ENCODE measurements at places on chromosomes 7 and 10.

- no peak for DNase-seq
These were observed 53.7 kb downstream of the CCDC6 start for GRCh38 chr10:59852670-59853069.

DNA sequence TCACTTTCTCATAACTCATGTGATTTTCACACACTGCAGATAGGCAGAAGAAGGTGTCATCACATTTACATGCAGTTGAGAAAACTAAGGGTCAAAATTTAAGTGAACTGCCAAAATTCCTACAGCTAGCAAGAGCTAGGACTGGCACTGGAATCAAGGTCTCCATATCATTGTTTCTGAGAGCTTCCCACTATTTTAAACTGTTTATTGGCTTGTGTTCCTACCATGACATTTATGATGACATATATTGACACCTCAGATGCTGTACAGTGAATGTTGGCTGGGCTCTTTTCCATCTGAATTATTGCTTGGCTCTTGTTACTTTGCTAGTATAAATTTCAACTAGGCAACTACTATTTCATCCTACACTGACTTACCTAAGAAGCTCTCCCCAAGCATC lies 2.0 kb downstream of the THSD7A start:
- DNase-seq, result no peak

DNA sequence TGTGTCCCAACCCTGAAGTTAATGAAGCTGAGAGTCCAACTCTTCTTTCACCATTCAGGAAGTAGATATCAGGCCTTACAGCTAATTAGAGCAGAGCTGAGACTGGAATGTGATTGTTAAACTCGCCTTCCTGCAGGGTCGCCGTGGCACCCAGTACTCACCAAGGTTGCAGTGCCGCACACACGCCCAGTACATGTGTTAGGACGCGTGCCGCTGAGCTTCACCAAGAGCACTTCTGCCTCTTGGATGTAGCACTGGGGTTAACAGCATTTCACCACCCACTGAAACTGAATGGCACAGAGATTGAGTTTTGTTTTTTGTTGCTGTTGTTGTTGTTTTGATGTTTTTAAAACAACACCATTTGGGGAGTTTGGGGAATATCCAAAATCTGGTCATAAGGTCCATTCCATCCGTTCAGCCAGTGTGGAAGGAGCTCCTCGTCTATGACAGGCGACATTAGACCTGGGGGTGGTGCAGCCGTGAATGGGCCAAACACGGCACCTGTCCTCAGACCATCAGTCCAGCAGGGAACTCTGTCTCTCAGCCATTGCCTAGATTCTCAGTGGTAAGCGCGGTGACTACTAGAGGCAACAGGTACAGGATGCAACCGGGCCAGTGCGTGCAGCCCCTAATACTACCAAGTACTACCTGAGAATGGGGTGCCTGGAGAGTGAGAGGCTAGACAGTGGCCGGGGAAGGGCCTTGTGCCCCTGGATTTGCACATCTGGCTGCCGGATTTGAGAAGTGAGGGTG lies 21.9 kb downstream of the WIPI2 start:
- DNase-seq, result no peak

GRCh38 chr10:78731675-78732074 lies 337.1 kb upstream of the ZMIZ1 start:
- no peak for DNase-seq

DNA sequence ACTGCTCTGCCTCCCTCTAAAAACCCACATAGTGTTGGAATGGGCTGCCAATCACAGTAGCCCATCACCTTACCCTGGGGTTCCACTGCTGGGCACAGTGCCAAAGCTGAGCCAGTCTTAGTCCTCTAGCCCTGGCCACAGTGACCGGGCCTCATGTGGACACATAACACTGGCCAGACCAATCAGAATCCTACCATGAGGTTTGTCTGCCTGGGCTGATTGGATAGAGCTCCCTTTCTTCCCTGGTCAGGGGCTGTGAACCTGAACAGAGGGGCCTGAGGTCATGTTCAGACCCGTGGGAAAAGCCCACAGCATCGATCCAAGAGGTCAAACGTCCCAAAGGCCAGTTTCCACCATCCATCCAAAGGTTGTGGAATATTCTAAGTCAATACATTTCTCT lies 6.1 kb downstream of the DLG5 start:
- no peak for DNase-seq

DNA sequence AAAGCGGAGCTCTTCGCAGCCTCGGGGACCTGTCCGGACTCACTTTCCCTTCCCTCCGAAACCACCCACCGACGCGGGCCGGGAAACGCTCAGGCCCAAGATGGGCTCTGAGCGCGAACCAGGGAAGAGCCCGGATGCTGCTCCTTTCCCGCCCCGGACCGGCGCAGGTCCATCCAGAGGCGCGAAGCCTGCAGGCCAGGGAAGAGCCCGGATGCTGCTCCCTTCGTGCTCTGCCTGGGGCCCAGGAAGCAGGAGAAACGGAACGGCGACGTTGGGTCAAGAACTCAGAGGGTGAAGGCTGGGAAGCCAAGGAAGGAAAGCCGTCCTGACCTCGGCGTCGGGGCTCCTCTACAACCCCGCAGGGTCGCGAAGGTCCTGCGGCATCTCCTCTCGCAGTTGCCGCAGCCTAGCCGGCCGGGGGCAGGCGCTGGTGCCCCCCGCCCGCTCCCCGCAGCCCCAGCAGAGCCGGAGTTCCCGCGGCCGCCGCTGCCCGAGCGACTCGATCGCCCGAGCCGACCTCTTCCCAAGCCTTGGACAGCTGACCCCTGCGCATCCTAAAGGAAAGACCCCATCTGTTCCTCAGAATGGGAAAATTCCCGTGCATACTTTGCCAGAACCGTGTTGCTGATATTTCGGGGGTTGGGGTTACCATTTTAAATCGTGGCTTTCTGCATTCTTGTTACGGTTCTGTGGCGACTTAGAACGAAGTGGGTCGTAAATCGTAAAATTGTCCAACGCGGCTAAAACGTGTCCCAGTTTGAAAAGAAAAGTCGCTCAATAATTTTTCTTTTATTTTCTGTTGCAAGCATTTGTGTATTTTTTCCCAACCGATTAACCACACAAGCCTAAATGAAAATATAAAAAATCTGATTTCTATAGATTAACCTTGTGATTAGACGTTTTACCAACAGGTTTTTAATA lies 7.5 kb downstream of the HOXA1 start:
- DNase-seq, result no peak

DNA sequence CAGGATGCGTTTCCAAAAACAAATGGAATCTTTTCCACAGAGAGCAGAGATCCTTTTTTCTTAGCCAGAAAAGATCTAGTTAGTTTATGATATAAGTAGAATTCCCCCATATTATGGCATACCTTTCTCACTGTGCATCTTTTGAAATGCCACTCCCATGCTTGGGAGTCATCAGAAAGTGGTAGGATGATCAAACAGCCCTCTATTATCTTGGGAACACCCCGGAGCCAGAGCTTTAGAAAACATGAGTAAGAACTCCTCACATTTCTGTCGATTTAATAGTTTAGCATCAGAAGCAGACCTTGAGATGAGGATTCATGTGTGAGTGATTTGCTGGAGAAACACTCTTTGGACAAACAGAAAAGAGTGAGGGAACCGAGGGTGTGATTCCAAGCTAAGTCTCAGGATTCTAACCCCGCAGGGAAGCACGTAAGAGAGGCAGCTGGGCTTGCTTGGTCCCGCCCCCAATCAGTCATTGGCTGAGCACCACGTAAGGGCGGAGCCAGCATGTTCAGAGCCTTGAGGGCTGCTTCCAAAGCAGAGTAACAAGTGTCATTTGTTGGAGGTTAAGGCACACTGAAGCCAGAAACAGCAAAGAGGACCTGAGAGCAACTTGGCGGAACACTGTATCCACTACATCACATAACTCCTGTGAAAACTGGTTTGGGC lies 43.7 kb upstream of the NXPH1 start:
- DNase-seq, result no peak

DNA sequence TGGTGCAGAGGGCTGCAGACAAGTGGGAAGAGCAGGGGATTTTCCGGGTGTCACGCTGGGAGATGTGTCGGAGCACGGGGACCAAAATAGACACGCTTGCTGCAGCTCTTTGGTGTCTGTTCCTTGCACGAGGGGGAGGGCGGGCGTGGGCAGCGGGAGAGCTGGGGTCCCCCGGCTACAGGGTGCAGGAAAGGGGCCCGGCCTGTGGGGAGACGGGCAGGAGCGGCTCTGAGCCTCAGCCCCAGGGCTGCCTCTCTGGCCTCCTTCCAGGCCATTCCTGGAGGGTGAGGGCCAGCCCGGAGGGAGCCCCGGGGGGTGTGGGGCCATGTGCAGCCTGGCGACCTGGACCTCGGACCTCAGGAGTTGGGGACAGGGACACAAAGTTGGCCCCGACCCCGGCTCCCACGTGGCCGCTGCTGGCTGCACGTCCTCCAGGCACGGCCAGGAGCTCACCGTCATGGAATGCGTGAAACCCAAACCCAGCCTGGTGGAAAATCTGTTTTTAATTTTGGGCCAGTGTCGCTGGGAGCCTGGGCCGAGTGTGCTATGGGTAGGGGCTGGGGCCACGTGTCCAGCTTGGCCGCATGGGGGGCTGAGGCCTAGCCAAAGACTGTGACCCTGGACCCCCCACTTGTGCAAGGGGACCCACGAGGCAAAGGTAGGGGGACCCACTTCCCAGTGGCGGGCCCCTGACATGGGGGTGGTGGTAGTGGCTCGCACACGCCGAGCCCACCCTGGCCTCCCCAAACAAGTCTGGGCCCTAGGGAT lies 6.6 kb downstream of the TTYH3 start:
- no peak for DNase-seq

DNA sequence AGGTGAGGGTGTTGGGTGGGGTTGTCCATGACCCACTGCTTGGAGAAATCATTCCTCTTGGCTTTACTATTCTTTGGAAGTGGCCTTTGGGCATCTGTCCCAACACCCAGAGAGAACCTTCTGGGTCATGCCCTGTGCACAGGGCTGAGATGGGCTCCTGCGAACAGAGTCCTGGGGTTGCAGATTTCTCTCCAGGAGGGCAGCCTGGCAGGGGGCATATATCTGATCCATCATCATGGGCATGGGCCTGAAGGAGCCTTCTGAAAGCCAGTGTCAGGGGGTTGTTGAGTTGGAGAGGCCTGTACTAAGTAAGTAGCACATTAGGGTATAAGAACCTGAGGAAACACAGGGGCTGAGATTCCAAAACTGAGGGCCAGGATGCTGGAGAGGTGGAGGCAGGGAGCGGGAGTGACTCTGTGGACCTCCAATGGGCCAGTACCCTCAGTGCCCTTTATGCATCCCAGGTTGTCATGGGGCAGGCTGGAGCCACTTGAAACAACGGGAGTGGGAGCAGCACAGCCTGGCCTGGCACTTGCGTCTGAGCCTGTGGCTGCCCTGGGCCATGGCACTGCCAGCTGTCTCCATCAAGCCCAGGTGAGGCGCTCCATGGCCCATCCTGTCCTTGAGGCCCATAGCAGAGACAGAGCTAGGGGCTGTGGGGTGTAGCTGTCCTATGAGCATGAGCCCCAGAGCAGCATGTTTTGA lies 203.7 kb downstream of the GRID1 start:
- DNase-seq, result no peak

DNA sequence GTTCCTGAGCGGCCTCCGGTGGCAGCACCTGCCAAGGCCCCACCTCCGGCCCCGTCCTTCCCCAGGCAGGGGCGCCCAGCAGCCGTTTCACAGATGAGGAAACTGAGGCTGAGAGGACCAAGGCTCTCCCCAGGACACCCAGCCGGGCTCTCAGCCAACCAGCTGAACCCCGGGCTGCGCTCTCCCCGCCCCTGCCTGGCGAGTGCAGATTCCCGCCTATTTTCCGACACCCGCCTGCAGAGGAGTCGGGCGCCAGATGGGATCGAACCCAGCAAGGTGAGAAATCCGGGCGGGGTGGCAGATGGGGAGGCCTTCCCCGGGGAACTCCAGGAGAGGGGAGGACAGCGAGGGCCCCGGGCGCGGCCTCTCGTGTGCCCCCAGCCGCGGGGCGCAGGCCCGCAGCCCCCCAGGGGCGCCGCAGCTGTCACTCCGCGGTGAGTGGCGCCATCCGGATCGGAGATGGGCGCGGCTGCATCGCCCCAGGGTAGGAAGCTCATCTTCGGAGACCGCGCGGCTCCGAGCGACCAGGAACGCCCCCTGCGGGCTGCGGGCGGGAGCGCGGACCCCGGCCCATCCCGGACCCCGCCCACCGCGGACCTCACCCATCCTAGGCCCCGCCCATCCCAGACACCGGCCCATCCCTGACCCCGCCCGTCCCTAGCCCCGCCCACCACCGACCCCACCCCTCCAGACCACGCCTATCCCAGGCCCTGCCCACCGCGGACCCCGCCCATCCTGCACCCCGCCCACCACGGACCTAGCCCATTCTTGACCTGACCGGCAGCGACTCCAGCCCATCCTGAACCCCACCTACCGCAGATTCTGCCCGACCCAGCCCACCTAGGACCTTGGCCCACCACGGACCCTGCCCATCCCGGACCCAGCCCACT lies 90.3 kb downstream of the MICALL2 start:
- peak; percentile 37 for DNase-seq

- no peak for DNase-seq
These were observed 76.6 kb upstream of the ADO start for GRCh38 chr10:62727934-62728333.

- no peak for DNase-seq
These were observed 54.5 kb downstream of the INSIG1 start for GRCh38 chr7:155352076-155352752.

- no peak for DNase-seq
These were observed 44.2 kb downstream of the JMJD1C start for GRCh38 chr10:63421591-63421990.

DNA sequence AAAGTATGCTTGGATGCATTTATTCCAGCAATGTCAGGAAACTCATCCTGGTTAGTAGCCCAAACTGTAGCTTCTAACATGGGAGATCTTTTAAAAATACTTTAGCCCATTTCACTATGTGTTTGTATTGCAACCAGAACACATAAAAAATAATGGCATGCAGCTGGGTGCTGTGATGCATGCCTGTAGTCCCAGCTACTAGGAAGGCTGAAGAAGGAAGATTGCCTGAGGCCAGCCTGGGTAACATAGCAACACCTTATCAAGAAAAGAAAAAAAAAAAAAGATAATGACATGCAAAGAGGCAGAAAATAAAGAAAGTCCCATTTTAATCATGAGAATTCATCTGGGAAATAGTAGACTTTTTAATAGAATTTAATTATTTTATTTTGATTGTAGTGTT lies 517.0 kb upstream of the TEX47 start:
- no peak for DNase-seq

GRCh38 chr10:23656735-23657134 lies 217.9 kb downstream of the OTUD1 start:
- DNase-seq, result no peak

- DNase-seq, result no peak
These were observed 345.0 kb upstream of the PCDH15 start for GRCh38 chr10:55146032-55146431.

GRCh38 chr7:82972135-82972534 lies 190.5 kb downstream of the PCLO start:
- DNase-seq, result no peak

- DNase-seq, result no peak
These were observed 3.7 kb downstream of the LRRC4 start for GRCh38 chr7:128027485-128027980.

DNA sequence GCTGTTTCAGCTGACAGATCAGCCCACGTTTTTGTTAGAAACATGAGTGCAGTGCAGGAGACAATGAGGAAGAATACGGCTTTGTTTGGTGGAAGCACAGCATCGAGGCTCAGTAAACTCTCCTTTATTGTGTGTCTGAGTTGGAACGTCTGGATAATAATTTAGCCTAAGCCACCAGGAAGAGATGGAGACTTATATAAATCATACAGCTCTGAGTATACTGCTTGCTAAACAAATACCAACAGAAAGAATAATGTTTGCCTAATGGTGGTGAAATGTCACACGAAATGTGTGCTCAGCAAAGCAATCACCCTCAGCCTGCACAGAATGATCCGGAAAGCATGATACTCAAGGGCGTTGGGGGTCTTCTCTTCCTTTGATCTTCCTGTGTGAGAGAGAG lies 664.1 kb upstream of the ADARB2 start:
- no peak for DNase-seq
